ENCODE measurements at places on chromosomes 7 and 10.

GRCh38 chr7:80589631-80590030 is 48.8 kb upstream of the CD36 start:
- no peak for DNase-seq

DNA sequence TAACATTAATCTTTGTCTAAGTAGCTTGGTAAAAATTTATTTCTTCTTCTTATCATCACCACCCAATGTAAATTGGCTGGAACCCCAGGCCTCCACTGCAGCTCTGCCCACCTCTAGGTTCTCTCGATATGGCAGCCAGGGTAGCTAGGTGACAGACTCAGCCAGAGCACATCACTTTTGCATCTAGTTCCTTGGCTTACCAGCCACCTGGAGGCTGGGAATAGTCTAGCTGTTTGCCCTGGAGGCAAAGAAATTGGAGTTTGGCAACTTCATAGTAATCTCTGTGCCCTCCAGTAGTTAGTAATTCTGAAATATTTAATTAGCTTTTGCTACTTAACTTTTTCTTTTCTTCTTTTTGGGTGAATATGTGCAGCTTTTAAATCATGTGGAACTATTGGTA is 9.4 kb downstream of the IFRD1 start:
- DNase-seq = no peak

GRCh38 chr10:31118556-31118955 is 86.9 kb upstream of the ZNF438 start:
- DNase-seq = no peak

GRCh38 chr7:139752148-139752547 is 25.6 kb downstream of the HIPK2 start:
- DNase-seq = no peak

DNA sequence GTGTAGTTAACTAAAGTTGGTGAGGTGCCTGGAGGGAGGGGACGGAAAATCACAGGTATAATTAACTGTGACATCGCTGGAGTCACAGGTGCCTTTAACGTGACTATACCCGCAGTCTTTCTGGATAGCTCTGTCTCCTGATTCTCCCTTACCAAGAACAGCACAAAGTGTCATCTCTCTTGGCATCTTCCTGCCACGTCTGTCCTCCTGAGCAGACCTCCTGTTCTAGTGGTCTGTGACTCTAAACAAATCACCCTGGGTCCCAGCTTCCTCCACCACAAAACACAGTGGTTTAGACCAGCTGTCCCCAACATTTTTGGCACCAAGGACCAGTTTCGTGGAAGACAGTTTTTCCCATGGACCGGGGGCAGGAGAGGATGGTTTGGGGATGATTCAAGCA is 90.5 kb downstream of the CALN1 start:
- DNase-seq = no peak

DNA sequence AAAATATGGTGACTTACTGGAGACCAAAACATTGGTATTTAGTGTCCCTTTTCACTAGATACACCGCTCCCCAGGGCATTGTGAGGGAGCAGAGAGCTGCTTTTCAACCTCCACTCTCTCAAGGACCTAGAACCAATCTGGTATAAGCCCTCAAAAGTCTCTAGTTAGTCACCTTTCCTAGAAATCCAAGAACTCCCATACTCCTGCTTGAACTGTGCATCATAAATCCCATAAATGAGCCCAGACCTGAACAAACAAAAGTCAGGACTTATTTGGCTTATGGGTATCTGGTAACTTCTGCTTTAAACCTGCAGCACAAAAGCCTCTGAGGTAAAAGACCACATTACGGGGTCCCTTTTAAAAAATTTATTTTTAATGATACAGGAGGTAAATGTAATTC is 603.1 kb upstream of the LRRTM3 start:
- no peak for DNase-seq

- no peak for DNase-seq
Measured at GRCh38 chr10:4151466-4151865, 366.5 kb upstream of the KLF6 start.
